8988T (cell line): ENCODE measurements at places on chromosomes 6 and 20.

GRCh38 chr6:53994201-53994600 is 117.0 kb upstream of the MLIP start:
- DNase-seq, result no peak

DNA sequence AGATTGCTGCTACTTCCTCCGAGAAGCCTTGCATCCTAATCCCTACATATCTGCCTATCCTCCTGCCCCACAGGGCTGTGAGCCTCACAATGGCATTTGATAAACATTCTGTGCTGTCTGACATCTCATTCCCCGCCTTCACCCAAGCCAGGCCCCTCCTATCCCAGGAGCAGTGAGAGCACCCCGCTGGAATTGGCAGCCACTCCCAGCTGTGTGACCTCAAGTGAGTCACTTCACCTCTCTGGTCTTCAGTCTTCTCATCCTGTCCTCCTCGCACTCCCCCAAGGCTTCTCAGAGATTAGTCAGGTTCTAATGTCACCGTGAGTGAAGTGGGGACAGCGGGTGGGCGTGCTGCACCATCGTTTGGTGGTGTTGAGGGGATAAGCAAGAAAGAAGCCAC is 81.7 kb downstream of the CDH22 start:
- DNase-seq, result no peak

- no peak for DNase-seq
Observed at GRCh38 chr20:23227274-23227673, 123.3 kb upstream of the NXT1 start.

DNA sequence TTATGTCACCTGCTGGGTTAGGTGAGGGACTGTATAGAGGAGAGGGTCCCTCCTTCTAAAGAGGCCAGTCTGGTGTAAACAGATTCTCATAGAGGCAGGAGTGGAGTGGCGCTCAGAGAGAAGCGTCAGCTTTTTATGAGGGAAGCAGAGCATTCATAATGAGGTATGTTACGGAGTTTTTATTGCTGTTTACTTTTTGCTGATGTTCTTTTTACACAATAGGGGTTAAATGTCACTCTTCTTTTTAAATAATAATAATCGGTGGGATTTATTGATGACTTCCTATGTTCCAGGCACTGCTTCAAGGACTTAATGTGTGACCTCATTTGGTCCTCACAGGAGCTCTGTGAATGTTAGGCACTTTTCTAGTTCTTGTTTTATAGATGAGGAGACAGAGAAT is 79.9 kb downstream of the L3MBTL3 start:
- DNase-seq, result no peak

- no peak for DNase-seq
Observed at GRCh38 chr6:38612143-38612965, 27.4 kb downstream of the BTBD9 start.

DNA sequence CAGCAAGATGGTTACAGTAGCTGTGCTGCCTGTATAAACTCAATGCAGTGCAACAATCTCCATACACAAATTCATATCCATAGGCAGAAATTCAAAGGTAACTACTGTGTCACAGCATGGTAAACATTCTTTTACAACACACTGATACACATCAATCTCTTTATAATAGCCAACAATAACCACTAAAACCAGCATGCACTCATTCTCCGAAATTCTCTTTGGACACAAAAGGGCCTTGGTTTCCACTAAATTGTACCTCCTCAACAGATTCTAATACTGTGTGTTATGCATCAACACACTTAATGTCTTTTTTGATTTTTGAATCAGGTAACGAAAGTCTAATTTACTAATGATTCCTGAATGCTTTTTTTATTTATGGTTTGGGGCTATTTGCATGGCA is 1323.7 kb downstream of the GRIK2 start:
- DNase-seq, result no peak
